ENCODE measurements at places on chromosomes 1 and 21.

- DNase-seq = peak; percentile 83
These were observed 136.4 kb downstream of the AKT3 start for GRCh38 chr1:243713470-243714186.

GRCh38 chr1:167996266-167996665 lies 59.4 kb upstream of the MPC2 start:
- no peak for DNase-seq

DNA sequence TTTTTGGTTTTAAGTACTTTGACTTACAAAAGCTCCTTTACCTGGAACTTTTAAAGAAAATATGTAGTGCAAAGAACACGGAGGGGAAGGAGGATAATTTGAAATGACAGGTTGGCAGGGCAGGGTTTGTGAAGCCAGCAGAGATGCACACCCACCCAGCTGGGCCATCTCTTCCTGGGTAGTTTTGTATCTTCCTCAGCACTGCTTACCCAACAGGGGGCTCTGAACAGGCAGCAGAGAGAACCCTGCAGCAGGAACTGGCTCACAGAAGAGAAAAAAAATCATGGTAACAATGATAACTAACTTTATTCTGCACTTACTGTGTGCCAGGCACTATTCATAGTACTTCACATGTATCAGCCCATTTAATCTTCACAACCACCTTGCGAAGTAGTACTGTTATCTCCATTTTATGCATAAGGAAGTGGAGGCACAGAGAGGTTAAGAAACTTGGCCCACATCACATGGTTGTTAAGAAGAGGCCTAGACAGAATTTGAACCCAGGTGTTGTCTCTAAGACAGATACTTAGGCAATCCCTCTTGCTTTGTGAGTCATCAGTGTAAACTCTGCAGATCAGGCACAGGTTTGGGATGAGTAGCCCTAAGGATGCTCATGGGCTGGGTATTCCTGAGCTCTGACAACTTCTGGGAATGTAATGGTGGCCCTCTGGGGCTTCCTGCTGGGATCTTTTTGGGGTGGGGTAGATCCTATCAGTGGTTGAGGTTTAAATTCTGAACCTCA lies 60.8 kb downstream of the ELK4 start:
- DNase-seq = no peak

- no peak for DNase-seq
These were observed 99.5 kb downstream of the CASZ1 start for GRCh38 chr1:10696977-10697376.

DNA sequence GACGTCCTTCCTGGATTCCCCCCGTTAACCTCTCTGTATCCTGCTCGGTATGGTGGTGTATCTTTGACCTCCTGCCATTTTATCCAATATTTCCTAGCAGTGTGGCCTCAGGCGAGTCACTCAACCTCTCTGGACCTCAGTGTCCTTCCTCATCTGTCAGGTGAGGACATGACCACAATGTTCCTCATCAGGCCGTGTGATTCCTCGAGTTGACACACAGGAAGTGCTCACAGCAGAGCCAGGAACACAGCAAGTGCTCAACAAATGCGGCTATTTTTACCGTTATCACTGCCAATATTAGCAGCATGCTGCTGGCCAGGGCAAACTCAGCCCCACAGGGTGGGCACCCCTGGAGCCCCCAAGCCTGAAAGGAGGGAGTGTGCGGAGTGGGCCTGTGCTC lies 450.2 kb downstream of the KIF26B start:
- DNase-seq = no peak

GRCh38 chr1:207918011-207918410 lies 7.1 kb upstream of the CD34 start:
- DNase-seq = no peak

- DNase-seq = no peak
These were observed 505.1 kb downstream of the LTN1 start for GRCh38 chr21:28487455-28488070.

DNA sequence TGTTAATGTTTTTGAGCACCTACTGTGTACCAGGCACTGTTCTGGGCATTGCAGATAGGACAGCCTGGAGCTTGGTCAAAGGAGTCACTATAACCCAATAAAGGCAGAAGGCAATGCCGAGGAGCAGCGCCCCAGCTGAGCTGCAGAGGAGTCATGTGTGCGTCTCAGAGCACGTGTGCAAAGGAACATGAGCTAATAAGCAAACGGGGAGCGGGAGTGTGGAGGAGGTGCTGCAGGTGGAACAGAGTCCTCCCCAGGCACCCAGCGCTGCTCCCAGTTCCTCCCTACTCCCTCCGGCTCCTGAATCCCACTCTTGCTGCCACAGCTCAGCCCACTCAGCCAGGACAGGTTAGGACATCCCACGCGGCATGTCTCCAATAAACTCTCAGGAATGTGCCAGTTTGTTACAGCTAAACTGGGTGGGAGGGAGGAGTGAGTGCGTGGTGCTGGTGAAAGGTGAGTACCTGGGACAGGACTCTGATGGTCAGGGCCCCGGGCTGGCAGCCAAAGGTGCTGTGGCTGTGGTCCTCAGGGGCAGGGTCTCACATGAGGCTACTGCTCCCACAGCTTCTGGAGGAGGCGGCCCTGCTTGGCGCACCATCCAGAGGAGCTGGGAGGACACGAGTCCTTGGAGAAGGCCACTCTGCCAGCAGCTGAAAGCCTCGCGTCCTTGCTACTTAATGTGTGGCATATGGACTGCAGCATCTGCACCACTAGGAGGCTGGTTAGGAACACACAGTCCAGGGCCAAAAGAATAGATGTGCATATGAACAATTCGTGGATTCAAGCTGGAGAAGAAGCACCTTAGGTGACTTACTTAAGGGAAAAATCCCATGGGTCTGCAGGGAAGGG lies 52.3 kb downstream of the GRIK3 start:
- peak; percentile 78 for DNase-seq

DNA sequence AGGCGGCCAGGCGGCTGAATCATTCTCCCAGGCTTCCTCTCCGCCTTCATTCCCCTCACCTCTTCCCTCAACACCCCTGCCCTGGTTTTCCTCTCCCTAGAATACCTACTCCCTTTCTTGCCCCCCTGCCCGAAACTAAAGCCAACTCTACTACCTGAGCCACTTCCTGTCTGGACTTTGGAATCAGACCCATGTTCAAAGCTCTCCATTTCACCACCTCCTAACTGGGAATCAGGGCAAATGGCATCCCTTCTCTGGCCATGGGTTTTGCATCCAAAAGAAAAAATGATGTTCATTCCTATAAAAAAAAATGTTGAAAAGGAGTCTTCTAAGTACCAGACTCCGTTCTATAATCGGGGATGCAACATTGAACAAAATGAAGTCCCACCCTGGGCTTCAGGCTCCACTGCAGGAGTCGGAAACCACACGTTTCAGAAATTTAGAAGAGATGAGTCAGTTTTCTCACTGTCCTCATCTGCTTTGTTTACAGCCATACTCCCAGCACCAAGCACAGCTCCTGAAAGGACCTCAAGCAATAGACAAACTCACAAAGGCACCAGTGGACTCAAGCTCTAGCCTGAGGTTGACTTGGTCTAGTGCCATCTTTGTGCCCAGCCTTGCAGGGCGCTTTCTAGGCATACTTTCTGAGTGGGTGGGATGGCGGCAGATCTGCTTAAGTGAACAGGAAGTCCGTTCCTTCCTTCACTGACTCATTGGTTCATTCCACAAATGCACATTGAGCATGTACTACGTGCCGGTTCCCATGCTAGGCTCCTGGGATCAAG lies 176.2 kb downstream of the IGSF21 start:
- DNase-seq = no peak

DNA sequence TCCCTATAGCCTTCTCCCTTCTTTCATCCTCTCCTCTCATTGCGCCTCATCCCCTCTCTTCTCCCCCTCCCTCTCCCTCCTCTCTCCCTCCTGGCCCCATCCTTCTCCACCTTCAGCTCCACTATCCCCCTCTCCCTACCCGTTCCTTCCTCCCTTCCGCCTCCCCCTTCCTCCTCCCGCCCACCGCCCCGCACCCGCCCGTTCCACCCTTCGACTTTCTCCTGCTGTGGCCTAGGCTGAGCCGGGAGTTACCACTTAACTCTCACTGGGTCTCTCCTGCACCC lies 1.6 kb downstream of the NPR1 start:
- no peak for DNase-seq

DNA sequence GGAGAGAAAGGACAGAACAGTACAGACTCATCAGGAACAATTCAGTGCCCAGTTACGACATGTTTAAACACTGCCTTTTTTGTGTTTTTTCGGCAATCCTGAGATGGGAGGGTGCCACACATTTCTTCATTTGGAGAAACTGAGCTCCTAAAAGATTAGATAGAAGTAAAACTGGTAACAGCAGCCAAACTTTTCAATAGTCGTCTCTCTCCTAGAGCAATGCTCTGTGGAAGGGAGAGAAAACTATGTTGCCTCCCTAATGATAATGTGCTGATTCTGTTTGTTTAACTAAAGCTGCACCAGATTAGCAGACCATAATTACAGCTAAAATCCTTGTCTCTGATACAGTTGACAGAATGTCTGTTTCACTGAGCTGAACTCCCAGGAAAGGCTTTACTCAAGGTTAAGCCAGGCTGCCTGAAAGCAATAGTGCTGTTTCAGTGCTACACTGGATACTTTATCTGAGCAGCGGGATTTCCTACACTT lies 76.2 kb upstream of the CXADR start:
- DNase-seq = no peak

GRCh38 chr1:110548381-110548780 lies 29.4 kb upstream of the KCNA10 start:
- peak; percentile 91 for DNase-seq

GRCh38 chr1:42943166-42943565 lies 15.5 kb downstream of the SLC2A1 start:
- no peak for DNase-seq

GRCh38 chr1:72357411-72357810 lies 75.1 kb upstream of the NEGR1 start:
- DNase-seq = no peak

GRCh38 chr1:22629886-22630285 lies 6.5 kb upstream of the C1QA start:
- DNase-seq = no peak

DNA sequence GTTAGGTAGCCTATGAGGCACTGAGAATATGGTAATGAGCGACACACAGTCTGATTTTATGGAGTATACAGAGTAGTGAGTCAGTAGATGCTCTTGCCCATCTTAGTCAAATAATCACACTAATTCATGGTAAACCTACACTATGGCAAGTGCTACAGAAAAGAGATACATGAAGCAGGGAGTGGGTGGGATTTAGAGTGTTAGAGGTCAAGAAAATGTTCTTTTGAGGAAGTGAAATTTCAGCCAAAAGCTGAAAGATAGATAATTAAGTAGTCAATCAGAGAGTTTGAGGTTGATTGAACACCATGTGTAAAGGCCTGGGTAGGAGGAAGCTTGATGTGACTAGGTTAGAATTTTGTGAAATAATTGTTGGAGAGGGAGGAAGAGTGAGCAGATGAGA lies 14.7 kb downstream of the MDM4 start:
- no peak for DNase-seq

GRCh38 chr1:226890331-226891108 lies 20.1 kb downstream of the PSEN2 start:
- DNase-seq = no peak

DNA sequence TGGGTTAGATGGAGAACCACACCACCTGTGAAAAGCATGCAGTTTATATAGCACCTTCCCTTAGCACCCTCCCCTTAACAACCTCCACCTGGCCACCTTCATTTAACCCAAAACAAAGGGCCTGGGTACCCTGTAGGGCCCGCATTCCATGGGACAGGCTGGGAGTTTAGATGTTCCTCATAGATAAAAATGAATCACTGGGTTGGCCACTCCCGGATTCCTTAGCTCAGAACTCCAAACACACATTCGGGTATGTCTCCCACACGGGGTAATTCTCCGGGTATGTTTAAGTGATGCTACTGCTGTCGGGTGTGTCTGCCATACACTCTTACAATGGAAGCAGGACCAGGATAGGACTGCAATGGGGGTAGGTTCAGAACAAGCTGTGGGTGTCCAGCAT lies 43.9 kb upstream of the FOXO6 start:
- no peak for DNase-seq

GRCh38 chr1:53145942-53146708 lies 3.7 kb upstream of the SLC1A7 start:
- no peak for DNase-seq

- no peak for DNase-seq
These were observed 10.9 kb upstream of the FASLG start for GRCh38 chr1:172647987-172648386.

DNA sequence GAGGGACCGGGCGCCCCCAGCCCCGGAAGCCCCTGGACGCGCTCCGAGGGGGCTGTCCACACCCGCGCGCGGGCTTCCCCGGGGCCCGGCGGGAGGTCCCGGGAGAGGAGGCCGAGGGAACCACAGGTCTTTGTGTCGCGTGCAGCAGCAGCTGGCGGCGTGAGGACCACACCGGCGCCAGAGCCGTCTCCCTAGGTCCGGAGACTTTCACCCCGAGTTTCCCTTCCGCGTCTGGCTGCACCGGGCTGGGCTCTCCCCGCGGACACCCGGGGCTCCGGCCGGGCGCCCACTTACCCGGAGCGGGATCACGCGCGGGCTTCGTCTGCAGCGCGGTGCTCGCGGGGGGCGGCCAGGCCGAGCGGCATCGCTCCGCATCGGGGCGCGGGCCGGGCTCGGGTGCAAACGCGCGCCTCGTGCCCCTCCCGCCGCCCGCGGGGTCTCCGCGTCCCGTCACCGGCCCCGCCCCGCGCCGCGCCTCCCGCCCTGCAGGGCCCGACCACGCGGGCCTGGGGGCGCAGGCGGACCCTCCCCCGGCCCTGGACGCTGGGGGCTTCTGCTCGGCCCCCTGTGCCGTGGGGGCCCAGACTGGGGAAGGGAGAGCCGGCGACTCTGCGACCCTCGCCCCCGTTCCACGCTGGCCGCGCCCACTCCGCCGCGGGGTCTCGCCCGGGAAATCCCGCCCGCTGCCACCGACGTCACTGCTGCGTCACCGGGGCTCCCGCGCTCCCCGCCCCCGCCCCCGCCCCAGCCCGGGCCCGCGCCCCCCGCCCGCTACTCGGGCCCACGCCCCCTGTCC lies at the start of gene GNG4:
Gene GNG4 (minus strand): TSS at position 417 of the 796 bp plus-strand sequence. CDS start 65,946 bp downstream, outside the sequence.
- no peak for DNase-seq

GRCh38 chr1:48870596-48870995 lies 93.9 kb upstream of the BEND5 start:
- no peak for DNase-seq

GRCh38 chr1:15244813-15245212 lies 2.2 kb upstream of the FHAD1 start:
- DNase-seq = no peak

DNA sequence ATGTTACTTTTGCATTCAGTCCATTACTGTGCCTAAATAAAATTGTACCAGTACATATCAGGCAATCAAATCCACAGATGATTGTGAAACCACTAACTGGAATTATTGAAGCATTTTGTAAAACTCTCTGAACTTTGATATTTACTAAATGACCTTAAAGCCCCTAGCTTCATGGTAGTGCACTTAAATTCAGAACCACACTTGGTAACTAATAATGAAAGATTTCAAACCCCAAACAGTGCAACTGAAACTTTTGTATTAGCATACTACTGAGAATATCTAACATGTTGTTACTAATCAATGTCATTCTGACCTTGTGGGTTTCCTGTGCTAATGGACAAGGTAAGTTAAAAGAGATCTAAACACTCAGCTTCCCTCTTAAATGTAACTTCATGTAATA lies at the start of gene CFHR3:
Gene CFHR3 (plus strand): TSS at position 238 of the 400 bp plus-strand sequence. CDS start 47 bp downstream, at position 285.
- no peak for DNase-seq

Data from posterior cingulate gyrus (tissue), 11 donors.